Lung (tissue), 17 donors: ENCODE measurements at places on chromosomes 2 and 18. TPM values are rescaled to one million over a fixed set of nuclear protein-coding genes. Genes with fewer than 3 reads are reported as not detected.

DNA sequence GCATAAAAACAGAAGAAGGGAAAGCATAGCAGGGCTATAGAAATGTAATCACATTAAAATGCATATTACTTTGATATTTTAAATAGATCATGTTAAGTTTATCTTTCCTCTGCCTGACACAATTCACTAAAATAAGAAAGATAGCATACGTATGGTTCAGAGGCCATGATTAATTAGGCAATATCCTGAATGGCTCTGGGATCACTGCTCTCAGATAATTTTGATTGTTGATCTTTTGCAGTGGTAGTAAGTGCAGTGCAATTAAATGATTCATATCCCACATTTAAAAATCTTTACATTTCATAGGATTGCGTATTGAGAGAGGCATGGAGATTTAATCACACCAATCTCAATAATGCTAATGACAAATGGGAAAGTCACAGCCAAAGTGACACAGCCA is 1040.7 kb downstream of the SOCS6 start:
- no peaks in the 10 kb centered on the region for H3K27me3 ChIP-seq
- no peaks in the 10 kb centered on the region for H3K4me1 ChIP-seq
- H3K4me3 ChIP-seq, result no peak overlapping the region
- H3K36me3 ChIP-seq, result no peaks in the 10 kb centered on the region
- no peak for DNase-seq

The UGT1A4 gene
- 0.21 TPM for total RNA-seq

DNA sequence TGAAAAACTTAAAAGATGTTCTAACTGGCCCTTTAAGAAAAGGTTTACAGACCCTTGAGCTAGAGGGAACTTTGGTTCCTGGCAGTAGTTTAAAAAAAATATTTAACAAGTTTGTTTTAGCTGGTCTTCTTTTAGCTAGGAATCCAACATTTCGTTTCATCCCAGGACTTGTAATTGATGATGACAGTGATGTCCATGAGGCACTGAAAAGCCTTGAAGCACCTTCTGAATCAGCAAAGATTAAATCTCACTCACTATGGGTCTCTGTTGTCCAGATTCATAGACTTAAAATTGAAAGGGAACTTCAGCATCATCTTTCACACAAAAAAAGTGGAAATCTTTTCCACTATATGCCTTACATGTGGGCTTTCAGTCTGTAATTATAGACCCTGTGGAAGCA is 102.9 kb upstream of the ETAA1 start:
- no peak for DNase-seq
- no peaks in the 10 kb centered on the region for H3K4me1 ChIP-seq
- no peak overlapping the region for H3K27ac ChIP-seq
- no peaks in the 10 kb centered on the region for H3K36me3 ChIP-seq
- H3K4me3 ChIP-seq, result no peak overlapping the region

The DYNAP gene
- total RNA-seq, result not detected

The ASB18 gene
- not detected for total RNA-seq

DNA sequence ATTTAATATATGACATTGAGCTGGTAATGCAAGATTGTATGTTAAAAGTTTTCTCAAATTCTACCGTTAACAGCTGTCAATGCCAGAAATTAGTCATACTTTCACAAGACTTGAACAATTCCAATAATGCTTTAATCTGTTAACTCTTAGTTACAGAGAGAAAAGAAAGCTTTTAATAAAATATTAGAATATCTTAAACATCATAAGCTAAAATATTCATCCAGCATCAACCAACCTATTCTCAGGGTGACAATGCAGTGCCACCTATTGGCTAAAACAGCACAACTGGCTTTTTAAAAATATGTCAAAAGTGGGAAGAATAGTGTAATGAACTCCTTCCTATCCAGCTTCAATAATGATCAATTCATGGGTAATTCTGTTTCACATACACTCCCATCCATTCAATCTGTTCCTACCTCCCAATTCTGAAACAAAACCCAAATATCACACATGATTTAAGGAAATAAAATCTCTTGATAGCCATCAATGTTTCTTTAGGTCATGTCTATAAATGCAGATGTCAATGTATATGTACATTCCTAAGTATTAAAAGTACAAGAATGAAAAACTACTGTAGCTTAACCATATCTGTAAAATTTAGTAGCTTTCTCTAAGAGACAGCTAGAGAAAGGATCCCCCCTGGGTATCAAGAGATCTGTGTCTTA is 79.8 kb upstream of the CCDC141 start:
- H3K36me3 ChIP-seq, result peaks cover 3% of the 10 kb centered on the region
- peaks cover 3% of the 10 kb centered on the region for H3K4me1 ChIP-seq
- no peak overlapping the region for H3K27ac ChIP-seq
- no peaks in the 10 kb centered on the region for H3K27me3 ChIP-seq
- peak; percentile 13 for DNase-seq

DNA sequence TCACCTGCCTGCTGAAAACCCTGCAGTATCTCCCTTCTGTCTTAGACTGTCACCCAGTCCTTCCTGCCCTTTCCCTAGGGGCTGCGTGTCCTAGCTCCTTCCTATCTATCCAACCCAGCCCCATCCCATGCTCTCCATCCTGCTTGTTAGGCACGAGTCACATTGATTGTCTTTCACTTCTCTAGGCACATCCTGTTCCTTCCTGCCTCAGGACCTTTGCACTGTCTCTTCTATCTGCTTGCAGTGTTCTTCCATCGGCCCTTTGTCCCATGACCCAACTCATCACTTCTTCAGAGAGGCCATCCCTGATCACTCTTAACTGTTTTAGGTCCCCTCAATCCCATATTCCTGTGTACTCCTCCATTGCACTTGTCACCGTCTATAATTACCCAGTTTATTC is 50.4 kb downstream of the MERTK start:
- H3K27me3 ChIP-seq, result no peaks in the 10 kb centered on the region
- H3K4me3 ChIP-seq, result no peak overlapping the region
- no peak for DNase-seq
- peaks cover 12% of the 10 kb centered on the region for H3K4me1 ChIP-seq
- no peaks in the 10 kb centered on the region for H3K36me3 ChIP-seq

GRCh38 chr2:25597881-25598280 is 75.5 kb downstream of the DTNB start:
- no peaks in the 10 kb centered on the region for H3K36me3 ChIP-seq
- no peak for DNase-seq
- H3K27me3 ChIP-seq, result no peaks in the 10 kb centered on the region
- no peaks in the 10 kb centered on the region for H3K4me1 ChIP-seq
- no peak overlapping the region for H3K27ac ChIP-seq
- H3K4me3 ChIP-seq, result no peak overlapping the region

The POMC gene
- 3.2 TPM for total RNA-seq

GRCh38 chr2:128715360-128715759 is 396.7 kb upstream of the HS6ST1 start:
- H3K4me3 ChIP-seq, result no peak overlapping the region
- no peak for DNase-seq
- no peak overlapping the region for H3K27ac ChIP-seq
- peaks cover 9% of the 10 kb centered on the region for H3K4me1 ChIP-seq

GRCh38 chr2:3387011-3387410 is 7.5 kb downstream of the TRAPPC12 start:
- no peak for DNase-seq
- no peaks in the 10 kb centered on the region for H3K27me3 ChIP-seq
- H3K36me3 ChIP-seq, result peaks cover 26% of the 10 kb centered on the region
- H3K4me1 ChIP-seq, result no peaks in the 10 kb centered on the region
- no peak overlapping the region for H3K27ac ChIP-seq
- H3K4me3 ChIP-seq, result no peak overlapping the region

DNA sequence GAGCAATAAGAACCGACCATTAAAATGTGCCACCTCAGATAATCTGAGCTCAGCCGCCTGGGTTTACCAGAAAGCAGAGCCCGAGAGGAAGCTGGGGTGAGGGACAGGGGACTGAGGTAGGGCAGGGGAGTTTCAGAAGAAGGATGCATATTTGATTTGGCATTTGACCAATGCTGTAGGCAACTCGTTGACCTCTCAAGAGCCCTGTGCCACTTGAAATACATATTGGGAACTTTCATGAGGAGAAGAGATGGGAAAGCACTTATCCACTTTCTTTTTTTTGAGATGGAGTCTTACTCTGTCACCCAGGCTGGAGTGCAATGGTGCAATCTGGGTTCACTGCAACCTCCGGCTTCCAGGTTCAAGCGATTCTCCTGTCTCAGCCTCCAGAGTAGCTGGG is 148.4 kb upstream of the SPRED2 start:
- no peak for DNase-seq
- H3K27me3 ChIP-seq, result no peaks in the 10 kb centered on the region
- no peaks in the 10 kb centered on the region for H3K4me1 ChIP-seq
- H3K4me3 ChIP-seq, result no peak overlapping the region
- no peak overlapping the region for H3K27ac ChIP-seq

GRCh38 chr2:8860239-8860638 is 22.8 kb upstream of the KIDINS220 start:
- H3K4me1 ChIP-seq, result no peaks in the 10 kb centered on the region
- no peak for DNase-seq
- H3K36me3 ChIP-seq, result peaks cover 4% of the 10 kb centered on the region
- H3K4me3 ChIP-seq, result no peak overlapping the region
- H3K27ac ChIP-seq, result no peak overlapping the region
- no peaks in the 10 kb centered on the region for H3K27me3 ChIP-seq

DNA sequence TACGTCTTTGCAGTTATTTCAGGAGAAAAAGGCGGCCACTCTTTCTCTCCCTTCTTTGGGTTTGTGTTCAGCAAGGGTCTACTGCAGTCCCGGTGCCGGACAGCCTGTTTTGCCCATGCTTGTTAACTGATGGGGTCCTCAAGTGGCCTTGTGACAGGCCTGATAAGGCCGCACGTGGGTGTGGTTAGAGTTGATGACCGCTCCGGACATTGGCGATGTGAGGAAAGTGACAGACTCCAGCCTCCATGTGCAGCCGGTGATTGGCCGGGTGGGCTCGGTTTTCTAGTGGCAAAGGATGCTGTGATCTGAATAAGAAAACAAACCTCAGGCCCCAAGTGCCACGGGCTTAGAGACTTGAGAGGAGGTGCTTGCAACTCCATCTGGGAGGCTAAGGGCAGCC is 15.6 kb downstream of the HPCAL1 start:
- no peak overlapping the region for H3K4me3 ChIP-seq
- no peaks in the 10 kb centered on the region for H3K4me1 ChIP-seq

The RTP5 gene
- not detected for total RNA-seq

The KCNS3 gene
- 45.9 TPM for total RNA-seq

The MFSD2B gene
- 0.89 TPM for total RNA-seq

DNA sequence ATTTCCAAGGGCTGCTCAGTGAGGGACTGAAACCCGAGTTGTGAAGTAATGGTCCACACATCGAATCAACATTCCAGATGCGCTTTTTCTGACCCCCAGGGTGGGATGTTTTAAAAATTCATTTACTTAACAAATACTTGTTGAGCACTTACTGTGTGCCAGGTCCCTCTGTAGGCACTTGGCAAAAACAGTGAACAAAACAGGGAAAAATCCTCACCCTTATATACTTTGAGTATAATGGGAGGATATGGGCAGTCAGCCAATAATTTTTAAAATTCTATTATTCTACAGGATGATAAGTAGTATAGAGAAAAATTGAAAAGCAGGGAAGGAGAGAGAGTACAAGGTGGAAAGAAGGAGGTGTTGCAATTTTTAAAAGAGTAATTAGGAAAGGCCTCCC is 31.3 kb upstream of the AFTPH start:
- DNase-seq, result no peak
- H3K27ac ChIP-seq, result no peak overlapping the region
- H3K36me3 ChIP-seq, result no peaks in the 10 kb centered on the region
- H3K27me3 ChIP-seq, result no peaks in the 10 kb centered on the region
- H3K4me1 ChIP-seq, result peaks cover 7% of the 10 kb centered on the region
- no peak overlapping the region for H3K4me3 ChIP-seq

- no peak for DNase-seq
- no peak overlapping the region for H3K4me3 ChIP-seq
- H3K27me3 ChIP-seq, result no peaks in the 10 kb centered on the region
- peaks cover 9% of the 10 kb centered on the region for H3K36me3 ChIP-seq
- peaks cover 47% of the 10 kb centered on the region for H3K4me1 ChIP-seq
Observed at GRCh38 chr2:69180227-69180626, 167.2 kb downstream of the ANTXR1 start.

- no peaks in the 10 kb centered on the region for H3K36me3 ChIP-seq
- H3K27ac ChIP-seq, result no peak overlapping the region
- H3K4me3 ChIP-seq, result no peak overlapping the region
- H3K4me1 ChIP-seq, result no peaks in the 10 kb centered on the region
- no peaks in the 10 kb centered on the region for H3K27me3 ChIP-seq
Observed at GRCh38 chr2:204072443-204073324, 136.1 kb downstream of the ICOS start.

The EGR4 gene
- not detected for total RNA-seq

- no peak for DNase-seq
- H3K4me3 ChIP-seq, result no peak overlapping the region
- H3K36me3 ChIP-seq, result no peaks in the 10 kb centered on the region
Observed at GRCh38 chr2:127419448-127420038, 1.3 kb downstream of the PROC start.

DNA sequence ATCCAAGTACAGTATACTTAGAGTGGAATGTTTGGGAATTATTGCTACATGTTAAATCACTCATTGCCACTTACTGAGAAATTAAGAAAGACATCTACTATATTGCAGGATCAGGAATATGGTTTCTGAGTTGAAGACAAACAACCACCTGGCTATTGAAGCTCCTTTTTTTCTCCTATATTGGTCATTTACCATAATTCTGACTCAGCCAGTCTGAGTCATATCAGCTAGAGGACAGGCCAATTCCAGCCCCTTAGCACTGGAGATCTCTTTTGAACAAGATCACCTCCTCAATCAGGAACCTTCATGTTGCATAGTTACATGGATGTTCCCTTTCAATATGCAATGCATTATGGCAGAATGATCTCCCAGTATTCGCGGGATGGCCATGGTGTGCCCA is 42.7 kb upstream of the CDH19 start:
- no peaks in the 10 kb centered on the region for H3K4me1 ChIP-seq
- no peak for DNase-seq
- no peak overlapping the region for H3K4me3 ChIP-seq
- H3K36me3 ChIP-seq, result no peaks in the 10 kb centered on the region
- H3K27me3 ChIP-seq, result no peaks in the 10 kb centered on the region

GRCh38 chr2:177639262-177639914 is 246.8 kb downstream of the AGPS start:
- H3K36me3 ChIP-seq, result no peaks in the 10 kb centered on the region
- no peak overlapping the region for H3K4me3 ChIP-seq
- no peak for DNase-seq
- no peaks in the 10 kb centered on the region for H3K27me3 ChIP-seq

DNA sequence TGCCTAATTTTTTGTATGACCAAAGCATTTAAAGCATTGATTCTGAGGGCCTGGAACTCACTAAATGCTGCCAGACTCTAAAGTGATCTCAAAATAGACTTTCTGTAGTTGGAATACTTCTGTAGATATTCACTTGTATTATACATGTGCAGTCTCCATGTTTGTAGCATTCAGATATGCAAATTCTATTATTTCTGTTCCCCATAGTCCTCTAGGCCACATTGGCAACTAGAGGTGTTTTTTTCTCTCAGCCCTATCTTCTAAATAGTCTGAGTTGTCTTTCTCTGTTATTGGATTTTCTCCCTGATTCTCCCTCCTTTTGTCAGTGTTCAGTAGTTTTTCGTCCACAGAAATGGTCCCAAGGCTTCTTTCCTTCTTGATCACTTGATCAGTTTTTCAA is 38.5 kb downstream of the ANKRD12 start:
- H3K4me3 ChIP-seq, result no peak overlapping the region
- peaks cover 10% of the 10 kb centered on the region for H3K4me1 ChIP-seq
- no peaks in the 10 kb centered on the region for H3K27me3 ChIP-seq
- DNase-seq, result no peak
- H3K27ac ChIP-seq, result no peak overlapping the region
